Activated T-cell treated with anti-CD3 and anti-CD28 coated beads for 48 hours (primary cell): ENCODE measurements at places on chromosomes 1 and 21.

GRCh38 chr1:161816201-161816600 lies 50.1 kb downstream of the ATF6 start:
- DNase-seq = no peak

GRCh38 chr1:218426343-218426657 lies 81.2 kb downstream of the TGFB2 start:
- DNase-seq = no peak

- peak; percentile 23 for DNase-seq
These were observed 1.3 kb upstream of the PEX10 start for GRCh38 chr1:2413495-2414296.

GRCh38 chr1:7717748-7718368 lies 53.2 kb upstream of the VAMP3 start:
- no peak for DNase-seq

GRCh38 chr1:112381324-112382076 lies 14.5 kb upstream of the CTTNBP2NL start:
- no peak for DNase-seq

GRCh38 chr1:232589111-232589811 lies 40.7 kb downstream of the SIPA1L2 start:
- DNase-seq = no peak

- no peak for DNase-seq
These were observed 2.5 kb downstream of the SHISAL2A start for GRCh38 chr1:52635321-52636089.

- DNase-seq = no peak
These were observed 63.9 kb upstream of the HSD17B7 start for GRCh38 chr1:162726555-162726954.

DNA sequence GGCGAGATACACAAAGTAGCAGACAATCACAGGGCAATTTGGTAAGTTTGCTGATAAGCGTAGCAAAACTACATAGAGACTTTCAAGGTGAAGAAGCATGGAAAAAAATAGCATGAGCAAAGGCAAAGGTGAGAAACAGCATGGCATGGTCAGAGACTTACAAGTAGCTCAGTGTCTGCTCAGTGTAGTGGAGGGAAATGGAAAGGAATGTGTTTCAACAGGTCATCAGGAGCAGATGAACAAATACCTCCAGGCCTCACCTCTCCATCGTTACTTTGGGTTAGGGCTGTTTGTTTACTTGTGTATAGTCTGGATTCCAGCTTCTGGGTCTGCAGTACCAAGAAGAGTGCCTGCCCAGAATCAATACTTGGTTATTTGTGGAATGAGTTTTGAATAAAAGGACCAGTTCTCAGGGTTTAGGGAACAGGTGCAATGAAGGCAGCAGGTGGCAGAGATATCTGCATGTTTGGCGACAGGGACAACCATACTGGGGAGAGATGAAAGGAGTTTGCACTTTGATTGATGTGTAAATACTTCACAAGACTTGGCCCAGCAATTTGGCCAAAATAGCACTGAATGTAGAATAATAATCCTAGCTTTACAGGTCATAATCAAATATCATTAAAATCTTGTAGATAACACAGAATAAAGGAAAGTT lies 97.0 kb upstream of the FGGY start:
- DNase-seq = no peak

DNA sequence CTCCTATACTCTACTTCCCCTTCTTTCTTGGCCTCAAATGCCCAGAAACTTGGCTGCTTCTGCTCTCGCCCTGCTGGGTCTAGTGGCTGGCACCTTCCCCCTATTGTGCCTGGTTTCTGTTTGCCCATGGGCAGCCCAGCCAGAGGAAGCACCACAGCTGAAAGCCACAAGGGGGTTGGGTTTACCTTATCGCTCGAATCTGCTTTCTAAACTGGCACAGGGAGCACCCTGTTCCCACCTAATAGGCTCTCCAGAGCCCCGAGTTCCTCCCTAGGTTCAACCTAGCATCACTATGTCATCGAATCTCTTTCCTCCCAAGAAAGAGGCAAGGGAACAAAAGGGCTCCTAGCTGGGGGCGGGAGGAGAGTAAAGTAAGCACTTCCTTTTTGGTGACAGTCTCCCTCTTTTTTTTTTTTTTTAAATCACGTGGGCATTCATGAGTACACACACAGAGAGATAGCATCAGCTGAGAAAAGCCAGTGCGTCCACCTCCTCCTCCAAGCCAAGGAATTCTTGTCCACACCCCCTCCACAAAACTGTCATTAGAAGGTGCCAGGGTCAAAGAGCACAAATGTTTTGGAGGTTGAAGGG lies 72.8 kb downstream of the PLEKHA6 start:
- DNase-seq = peak; percentile 11

- no peak for DNase-seq
These were observed 78.1 kb upstream of the CSF3R start for GRCh38 chr1:36560621-36561360.

GRCh38 chr1:116502671-116503314 lies 68.0 kb downstream of the CD58 start:
- no peak for DNase-seq

DNA sequence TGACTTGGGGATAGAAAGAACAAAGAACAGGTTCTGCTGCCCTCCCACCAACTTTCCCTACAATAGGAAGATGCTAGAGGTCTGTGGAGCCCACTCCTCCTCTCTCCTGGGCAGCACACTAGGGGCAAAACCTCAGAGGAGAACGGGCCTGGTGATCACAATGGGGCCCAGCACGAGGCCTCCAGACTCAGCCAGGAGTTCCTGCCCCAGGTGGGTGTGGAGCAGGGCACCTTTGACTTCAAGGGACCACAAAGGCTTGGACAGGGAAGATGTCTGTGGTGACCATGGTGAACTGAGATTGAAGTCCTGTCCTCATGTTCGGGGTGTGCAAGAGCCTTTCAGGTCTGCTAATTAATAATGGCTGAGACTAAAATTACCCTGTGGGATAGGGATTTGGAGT lies 88.8 kb downstream of the LAMC2 start:
- no peak for DNase-seq

GRCh38 chr1:234624724-234625117 lies 14.7 kb upstream of the IRF2BP2 start:
- no peak for DNase-seq

DNA sequence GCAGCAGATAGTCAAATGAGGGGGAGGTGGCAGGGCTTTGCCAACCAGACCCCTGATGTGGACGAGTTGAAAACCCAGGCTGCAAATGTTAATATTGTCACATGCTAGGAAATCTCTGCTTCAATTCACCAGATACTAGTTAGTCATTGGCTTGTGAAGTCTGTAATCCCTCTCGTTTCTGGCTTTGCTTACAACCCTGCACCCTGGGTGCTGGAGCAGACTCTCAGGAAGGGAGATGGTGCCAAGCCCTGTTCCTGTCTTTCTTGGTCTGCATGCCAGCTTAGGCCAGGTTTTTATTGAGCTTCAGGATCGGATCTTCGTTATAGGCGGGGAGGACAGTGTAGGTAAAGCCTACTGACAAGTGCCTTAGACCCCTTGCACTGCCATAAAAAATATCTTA lies 53.3 kb downstream of the MDM4 start:
- DNase-seq = no peak

DNA sequence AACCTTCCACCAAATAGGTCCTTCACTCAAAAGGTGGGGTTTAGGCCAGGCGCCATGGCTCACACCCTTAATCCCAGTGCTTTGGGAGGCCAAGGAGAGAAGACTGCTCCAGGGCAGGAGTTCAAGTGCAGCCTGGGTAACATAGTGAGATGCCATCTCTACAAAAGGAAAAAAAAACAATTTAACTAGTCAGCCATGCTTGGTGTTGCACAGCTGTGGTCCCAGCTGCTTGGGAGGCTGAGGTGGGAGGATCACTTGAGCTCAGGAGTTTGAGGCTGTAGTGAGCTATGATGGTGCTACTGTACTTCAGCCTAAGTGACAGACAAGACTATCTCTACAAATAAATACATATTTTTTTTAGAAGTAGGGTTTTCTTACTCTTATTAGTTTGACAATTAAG lies 617.5 kb downstream of the KIF26B start:
- DNase-seq = no peak

DNA sequence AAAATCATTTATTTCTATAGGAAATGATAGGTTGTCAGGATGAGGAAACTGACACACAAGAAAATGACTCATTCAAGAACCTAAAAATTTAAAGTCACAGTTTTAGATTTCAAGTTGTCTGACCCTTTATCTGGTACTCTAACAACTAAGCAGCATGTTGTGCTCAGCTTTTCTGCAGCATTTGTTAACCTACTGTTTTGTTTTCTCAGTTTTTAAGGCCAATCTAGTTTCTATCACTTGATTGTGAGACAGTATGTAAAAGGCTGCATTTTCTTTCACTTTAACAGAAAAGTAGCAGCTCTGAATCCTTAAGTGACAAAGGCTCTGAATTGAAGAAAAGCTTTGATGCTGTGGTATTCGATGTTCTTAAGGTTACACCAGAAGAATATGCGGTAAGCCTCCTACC lies 59.1 kb downstream of the RALGPS2 start:
- no peak for DNase-seq

DNA sequence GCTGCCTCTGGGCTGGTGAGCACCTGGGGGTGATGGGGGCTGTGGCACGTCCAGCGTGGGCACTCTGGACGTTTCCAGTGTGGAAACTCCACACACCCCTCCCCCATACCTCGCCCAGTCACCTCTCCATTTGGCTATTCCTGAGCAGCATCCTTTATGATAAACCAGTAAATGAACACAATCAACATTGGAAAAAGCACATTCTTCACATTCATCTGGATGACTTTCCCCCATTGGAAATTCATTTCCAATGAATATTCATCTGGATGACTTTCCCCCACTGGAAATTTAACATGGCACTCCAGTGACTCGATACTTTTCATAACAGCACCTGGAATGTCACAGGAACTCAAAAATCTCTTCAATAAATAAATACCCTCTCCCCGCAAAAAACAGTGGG lies 104.8 kb upstream of the KRTAP19-8 start:
- no peak for DNase-seq

DNA sequence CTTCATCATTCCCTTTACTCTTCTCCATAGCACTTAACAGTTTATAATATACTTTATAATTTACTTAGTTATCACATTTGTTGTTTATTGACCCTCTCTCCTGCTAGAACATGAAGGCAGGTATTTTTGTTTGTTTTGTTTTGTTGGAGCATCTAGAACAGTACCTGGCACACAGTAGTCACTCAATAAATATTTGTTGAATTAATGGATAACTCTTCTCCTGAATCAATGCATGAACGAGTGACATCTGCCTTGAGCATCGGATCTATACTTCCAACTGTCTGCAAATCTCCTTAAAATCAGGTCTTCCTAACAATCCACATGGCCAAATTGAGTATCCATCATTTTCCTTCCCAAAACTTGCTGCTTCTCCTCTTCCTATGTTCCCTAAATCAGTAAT lies 35.9 kb upstream of the MTMR11 start:
- no peak for DNase-seq

- no peak for DNase-seq
These were observed 34.1 kb upstream of the USH2A start for GRCh38 chr1:216457356-216457755.

- no peak for DNase-seq
These were observed 155.2 kb downstream of the DMRTA2 start for GRCh38 chr1:50268049-50268448.

GRCh38 chr1:66368261-66368660 lies 165.7 kb upstream of the SGIP1 start:
- DNase-seq = no peak

GRCh38 chr21:35559829-35560225 lies 500.5 kb downstream of the SETD4 start:
- DNase-seq = no peak

GRCh38 chr1:231460614-231461013 lies 38.5 kb upstream of the EGLN1 start:
- DNase-seq = peak; percentile 25

DNA sequence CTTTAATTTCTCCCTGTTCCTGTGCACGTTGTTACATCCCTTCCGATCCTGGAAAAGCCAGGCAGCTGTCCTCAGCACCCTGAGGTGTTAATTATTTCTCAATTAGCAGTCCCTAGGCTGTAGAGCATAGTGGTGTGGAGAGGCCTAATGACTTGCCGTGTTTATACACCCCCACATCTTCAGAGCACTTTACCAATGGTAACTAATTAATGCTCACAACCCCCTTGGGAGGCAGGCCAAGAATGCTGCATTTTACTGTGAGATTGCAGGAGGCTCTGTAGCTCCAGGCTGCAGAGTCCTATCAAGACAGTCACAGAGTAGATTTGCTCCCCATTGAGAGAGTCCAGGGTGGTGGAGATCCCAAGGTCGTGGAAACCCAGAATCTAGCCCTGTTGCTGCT lies 2.4 kb upstream of the PARS2 start:
- DNase-seq = no peak
